ENCODE measurements at places on chromosomes 3 and 15.

DNA sequence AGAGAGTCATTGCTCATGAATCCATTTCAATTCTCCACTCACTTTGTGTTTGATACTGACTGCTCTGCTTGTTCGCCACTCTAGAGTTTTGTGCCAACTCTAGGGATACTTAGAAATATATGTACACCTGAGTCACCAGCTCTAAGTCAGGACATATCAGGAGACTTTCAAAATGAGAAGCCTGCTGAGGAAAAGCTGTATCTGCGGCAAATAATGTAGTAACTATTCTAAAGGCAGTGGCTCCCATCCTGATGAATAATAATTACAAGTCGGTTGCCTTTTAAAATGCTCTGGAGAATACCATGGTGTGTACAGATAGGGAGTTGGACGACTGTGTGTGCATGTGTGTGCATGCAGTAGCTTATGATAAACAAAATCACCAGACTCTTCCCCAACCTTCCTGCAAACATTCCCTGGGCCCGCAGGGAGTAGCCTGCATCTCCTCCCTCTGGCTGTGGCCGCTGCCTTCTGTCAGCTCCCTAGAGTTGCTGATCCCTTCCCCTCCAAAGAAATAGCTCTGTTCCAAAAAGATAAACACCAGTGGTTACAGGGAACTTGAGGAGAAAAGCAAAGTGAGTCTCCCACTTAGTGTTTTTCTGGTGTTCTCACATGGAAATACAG is 346.3 kb upstream of the UMPS start:
- DNase-seq, result no peak

DNA sequence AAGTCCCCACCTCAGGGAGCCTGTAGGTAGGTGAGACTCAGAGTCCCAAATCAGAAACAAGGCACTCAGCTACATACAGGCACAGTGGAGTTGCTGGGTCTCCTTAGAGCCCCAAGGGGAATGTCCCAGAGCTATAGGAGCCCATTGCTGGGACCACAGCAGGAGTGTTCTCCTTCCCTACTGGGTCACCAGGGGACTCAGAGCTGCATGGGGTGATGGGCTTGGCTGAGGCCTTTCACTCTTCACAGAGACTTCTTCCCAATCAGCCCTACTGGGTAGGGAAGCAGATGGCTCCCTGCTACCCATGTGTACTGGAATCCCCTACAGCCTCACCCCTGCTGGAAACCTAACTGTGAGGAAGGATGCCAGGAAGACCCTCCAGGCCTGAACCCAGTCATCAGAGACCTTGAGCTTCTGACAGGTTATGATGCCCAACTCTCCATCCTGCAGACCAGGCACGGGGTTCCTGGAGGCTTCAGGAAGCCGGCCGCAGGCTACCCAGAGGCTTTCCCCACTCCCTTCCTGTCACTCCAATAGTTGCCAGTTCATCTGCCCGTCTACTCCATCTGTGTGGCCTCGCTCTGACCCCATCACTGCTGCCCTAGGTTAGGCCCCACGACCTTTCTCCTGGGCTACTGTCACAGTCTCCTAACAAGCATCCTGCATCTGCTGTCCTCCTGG is 24.0 kb downstream of the RASGRF1 start:
- no peak for DNase-seq

DNA sequence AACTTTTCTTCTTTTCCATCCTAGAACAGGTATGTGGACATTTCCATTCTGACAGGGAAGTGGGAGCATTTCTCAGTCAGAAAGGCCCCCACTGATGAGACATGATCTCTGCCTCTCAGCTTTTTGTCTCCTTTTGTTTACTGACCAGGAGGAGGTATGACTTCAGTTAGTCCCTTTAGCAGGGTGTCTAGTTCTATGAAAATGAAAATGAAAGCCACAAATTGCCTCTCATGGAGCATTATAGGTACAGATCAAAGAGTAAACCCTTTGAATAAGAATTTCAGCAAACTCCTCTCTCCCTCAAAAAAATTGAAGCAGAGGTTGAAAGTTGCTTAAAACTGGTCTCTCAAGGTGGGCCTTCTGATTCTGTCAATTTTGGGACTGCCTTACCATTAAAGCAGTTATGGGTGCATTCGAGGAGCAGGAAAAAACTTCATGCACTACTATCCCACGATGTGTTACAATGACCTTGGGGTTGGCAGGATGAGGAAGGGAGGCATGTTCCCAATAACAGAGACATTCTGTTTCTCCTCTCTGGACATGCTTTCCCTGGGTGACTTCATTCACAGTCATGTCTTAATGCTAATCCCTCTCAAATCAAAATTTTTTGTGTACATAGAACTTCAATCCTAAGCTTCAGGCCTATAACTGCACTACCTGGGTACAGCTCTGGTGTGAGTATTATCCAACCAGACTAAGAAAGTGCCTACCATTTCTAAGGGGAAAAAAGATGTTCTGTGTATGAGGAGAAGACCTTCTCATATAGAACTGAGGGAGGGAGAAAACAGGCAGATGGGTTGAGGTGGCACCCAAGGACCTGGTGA is 50.6 kb upstream of the TBC1D23 start:
- peak; percentile 4 for DNase-seq

- DNase-seq, result peak; percentile 66
Measured at GRCh38 chr3:30644615-30645014, 38.2 kb downstream of the TGFBR2 start.

GRCh38 chr3:87120236-87120635 is 106.9 kb upstream of the CHMP2B start:
- no peak for DNase-seq

DNA sequence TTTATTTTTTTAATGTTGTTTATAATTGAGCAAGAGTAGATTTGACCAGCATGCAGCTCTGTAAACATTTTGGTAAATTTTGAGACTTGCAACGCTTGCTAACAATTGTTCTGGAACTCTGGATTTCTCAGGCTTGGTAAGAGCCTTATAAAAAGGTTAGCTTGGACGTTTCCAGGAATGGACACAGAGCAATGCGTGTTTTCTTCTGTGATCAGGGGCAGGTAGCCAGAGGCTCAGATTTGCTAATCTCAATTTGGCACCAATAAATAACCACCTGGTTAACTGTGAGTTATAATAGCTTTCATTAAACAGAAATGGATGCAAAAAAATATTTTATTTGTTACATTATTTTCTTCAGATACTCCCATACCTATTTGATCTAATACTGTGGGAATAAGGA is 39.8 kb downstream of the CADM2 start:
- no peak for DNase-seq

GRCh38 chr3:64651741-64652241 is 36.0 kb downstream of the ADAMTS9 start:
- no peak for DNase-seq

DNA sequence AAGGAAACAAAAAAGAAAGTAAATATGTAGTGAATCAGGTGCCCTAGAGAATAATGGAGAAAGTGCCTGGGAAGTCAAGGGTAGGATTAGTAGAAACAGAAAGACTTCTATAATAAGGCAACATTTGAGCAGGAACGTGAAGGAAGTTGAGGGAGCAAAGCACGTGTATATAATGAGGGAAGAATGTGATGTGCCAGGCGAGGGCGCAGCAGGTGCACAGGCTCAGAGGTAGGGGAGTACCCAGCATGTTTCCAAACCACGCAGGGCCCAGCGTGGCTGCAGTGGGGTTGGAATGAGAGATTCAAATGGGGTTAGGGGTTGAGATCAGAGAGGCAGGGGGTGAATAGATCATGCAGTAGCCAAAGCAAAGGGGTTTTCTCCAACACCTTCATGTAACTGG is 91.9 kb upstream of the VGLL4 start:
- no peak for DNase-seq

- DNase-seq, result no peak
Measured at GRCh38 chr3:43512754-43513404, 108.9 kb downstream of the ANO10 start.

GRCh38 chr15:60128000-60128376 is 123.9 kb downstream of the FOXB1 start:
- no peak for DNase-seq

DNA sequence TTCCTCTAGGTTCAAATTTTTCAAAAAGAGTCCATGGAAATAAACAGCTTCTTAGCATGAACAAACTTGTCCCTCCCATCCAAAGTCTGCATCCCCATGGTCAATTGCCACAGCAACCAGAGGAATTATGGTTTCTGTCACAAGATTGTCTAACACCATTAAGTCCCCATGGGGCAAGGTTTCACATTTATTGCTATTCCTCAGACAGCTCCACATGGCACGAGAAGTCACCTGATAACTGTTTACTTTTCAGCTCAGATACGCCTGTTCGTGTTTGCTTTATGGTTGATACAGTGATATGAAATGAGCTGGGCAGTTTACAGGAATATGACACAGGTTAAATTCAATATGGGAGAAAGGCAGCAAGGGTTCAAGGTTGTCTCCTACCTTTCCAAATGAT is 37.9 kb upstream of the MUC13 start:
- DNase-seq, result no peak

- no peak for DNase-seq
Measured at GRCh38 chr15:76330080-76330680, 6.4 kb upstream of the ISL2 start.

- DNase-seq, result no peak
Measured at GRCh38 chr3:127066635-127067034, 83.7 kb downstream of the PLXNA1 start.

DNA sequence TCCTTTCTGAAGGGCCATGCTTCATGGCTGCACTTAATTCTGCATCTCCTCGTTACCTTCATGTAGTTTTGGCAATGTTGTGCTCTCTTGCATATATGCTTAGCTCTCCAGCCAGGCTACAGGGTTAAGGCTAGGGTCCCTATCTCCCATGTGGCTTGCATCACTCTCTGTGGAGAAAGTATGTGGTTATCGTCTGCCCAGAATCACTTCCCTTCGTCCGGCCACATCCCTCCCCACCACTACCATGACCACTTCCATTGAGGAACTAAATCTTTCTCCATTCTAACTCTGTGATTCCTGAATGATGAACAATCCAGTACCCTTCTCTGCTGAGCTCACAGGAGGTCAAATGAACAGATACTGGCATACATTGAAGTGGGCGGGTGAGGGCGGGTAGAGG is 34.0 kb downstream of the WWTR1 start:
- DNase-seq, result no peak

DNA sequence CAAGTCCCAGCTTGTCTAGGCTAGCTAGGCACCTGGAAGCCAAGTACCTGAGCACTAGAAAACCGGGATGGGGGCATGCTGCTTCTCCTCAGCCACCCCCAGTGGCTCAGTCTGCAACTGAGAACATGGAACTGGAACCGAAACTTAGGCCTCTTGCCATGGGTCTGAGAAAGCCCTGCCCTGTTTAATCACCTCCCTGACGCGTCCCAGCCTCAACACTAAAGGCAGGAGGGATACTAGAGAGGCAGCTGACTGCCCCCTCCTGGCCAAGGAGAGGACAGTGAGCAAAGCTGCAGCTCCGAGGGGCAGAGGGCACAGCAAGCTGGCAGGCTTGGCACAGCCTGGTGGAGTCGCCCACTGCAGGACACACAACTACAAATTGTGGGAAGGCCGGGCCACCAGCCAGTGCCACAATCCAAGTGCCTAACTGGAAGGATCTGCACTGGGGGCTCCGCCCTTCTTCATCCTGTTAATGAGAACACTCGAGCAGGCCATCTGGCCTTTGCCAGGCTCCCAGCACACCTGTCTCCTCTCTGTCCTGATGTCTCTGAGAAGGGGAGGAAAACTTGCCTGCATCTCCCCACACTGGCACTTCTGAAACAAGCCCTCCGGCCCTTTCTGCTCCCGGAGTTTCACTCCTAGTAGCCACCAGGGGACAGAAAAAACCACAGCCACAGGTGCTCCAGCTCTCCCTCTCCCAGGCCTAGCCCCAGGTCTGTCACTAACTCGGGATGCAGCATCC is 53.7 kb downstream of the BDH1 start:
- peak; percentile 20 for DNase-seq

DNA sequence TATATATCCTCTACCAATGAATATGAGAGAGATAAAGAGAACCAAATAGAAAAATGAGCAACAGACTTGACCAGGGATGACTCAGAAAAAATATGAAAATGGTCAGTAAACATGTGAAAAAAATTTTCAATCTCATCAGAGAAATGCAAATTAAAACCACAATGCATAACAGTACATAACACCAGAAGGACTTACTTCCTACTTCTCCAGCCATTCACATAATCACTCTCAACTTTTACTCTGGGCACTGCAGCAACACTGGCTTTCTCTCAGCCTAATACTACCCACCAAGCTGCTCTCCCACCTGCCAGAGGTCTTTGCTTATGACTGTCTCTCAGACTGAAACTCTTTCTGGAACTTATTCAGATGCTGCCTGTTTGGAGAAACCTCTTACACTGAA is 49.4 kb downstream of the DPH6 start:
- DNase-seq, result no peak

Data from activated T-helper 1 cell treated with anti-CD3 and anti-CD28 coated beads, Interleukin-12 subunit alpha, Interleukin-12 subunit beta, Interleukin-2, Interleukin-4 antibody, amounts not matched to agents 30 ng/mL and 10 ng/mL and 1 ng/mL, durations not matched to agents 14 hours and 24 hours and 36 hours (primary cell).